Hippocampal formation (tissue), 2 donors: ENCODE measurements at places on chromosomes 5 and 9.

DNA sequence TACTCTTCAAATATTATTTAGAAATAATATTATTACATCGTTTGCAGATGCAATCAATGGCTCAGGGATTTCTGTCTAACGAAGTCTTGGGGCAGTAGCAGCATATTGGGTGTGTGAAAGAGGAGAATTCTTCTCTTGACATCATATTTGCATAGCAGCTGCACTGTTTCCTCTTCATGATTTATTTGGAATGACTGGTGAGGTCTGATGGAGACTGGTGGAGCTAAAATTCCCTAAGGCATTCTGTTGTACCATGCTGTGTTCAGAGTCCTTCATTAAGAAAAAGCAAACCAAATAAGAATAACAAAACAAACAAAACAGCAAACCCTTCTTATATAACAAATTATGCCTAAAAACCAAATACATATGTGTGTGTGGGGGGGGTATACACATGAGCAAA is 177.6 kb downstream of the DIRAS2 start:
- no peak for DNase-seq

GRCh38 chr5:78907255-78907891 is 77.7 kb downstream of the ARSB start:
- no peak for DNase-seq

GRCh38 chr5:132098621-132099020 is 25.0 kb downstream of the CSF2 start:
- DNase-seq, result no peak

DNA sequence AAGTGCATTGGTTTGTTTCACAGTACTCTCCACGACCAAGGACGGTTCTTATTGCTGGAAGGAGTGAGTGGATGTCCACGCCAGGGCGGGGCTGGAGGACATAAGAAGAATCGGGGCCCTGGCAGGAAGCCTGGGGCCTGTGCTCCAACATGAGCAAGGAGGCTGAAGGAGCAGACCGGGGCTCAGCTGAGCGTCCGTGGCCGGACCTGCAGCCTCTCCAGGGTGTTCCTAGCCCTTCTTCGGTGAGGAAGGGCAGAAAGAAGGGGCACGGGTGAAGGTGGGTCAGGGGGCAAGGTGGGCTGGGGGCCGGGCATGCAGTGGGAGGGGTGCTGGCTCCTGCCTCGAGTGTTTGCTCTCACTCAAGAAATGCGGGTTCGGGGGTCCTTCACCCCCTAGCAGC is 18.1 kb downstream of the FAM78A start:
- DNase-seq, result no peak

- no peak for DNase-seq
Measured at GRCh38 chr5:13477118-13477737, 467.3 kb downstream of the DNAH5 start.

- peak; percentile 89 for DNase-seq
Measured at GRCh38 chr5:65925601-65926275, 637 bp upstream of the ERBIN start.

- DNase-seq, result no peak
Measured at GRCh38 chr5:75588666-75589065, 22.6 kb upstream of the ANKDD1B start.

GRCh38 chr5:128572930-128573319 is 34.9 kb upstream of the FBN2 start:
- DNase-seq, result no peak

DNA sequence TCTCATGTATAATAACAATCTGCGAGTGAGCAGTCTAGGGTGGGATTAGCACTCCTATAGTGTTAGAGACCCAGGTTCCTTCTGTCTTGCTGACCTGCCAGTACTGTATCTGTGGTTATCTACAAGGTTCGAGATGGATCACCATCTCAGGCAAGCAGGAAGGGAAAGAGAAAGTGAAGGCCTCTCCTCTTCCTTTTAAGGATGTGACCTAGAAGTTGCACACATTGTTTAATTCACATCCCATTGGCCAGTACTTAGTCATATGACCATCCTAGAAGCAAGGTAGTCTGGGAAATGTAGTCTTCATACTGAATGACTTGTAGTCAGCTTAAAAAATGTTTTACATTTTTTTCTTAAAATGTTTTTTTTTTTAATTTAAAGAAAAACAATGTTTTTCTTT is 168.6 kb downstream of the CARTPT start:
- no peak for DNase-seq

DNA sequence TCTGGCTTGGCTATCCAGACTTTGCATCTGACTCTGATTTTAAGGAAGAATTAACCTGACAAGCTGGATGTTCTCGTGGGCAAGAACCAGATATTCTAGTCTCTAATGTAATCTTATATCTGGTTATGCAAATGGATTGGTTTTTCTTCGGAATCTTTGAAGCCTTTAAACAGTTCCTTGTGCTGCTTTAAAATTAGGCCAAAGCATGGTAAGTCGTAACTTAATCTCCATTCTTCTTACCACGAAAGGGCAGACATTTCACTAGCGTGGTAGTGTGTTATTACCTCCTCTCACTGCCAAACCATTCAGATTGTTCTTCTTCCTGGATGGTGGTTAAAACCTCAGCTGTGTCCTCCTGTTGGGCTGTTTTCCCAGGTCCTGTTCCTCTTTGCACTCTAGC is 34.1 kb upstream of the TTC23L start:
- no peak for DNase-seq

GRCh38 chr9:120441426-120442307 is 138.3 kb downstream of the CDK5RAP2 start:
- no peak for DNase-seq

DNA sequence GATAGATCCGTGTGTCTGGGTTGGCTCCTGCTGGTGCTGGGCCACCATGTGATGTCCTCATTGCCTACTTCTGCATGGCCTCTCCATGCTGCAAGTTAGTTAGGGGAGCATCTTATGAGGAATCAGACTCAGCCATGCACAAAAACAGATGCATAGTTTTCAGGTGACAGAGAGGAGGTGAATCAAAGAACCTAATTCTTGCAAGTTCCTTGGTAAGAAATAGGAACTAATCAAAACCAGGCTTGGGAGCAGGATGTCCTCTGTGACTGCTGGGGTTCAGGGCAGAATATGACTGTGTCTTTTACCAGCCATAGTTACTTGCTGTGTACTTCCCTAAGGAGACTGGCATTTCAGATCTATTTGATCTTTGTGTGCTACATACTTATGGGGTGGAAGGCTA is 61.6 kb downstream of the C9orf152 start:
- DNase-seq, result no peak

DNA sequence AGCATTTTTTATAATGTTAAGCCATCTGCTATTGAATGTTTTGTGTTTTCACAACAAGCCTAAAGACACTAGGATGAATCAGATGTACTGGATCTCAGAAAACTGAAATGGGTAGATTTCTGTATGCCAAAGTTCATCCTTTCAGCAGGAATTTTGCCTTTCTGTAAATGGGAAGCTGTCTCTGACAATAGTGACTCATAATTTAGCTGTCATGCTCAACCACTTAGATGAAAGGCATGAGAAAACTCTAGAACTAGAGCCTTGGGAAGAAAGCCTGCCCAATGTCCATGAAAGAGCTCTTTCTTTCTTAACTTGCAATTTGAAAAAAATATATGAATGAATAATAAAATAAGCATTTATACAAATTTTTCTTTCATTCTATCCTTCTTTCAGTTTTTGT is 616.0 kb upstream of the EDIL3 start:
- DNase-seq, result no peak

DNA sequence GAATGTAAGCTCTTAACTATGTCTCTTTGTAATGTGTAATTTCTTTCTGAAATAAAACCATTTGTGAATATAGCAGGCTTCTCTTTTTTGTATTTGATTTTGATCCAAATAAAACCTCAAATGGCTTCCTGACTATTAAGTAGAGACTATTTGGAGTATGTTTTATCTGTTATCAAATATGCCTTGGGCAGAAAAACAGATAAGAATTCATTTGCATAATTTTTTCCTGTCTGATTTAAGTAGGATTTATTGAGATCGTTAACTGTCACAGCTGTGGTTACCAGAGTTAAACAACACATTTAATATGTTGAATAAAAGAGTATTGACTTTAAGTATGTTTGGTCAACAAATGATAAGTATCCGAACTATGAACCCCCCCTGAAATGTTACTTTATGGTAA is 104.9 kb downstream of the MELK start:
- no peak for DNase-seq

GRCh38 chr5:55541056-55541635 is 6.4 kb upstream of the PLPP1 start:
- DNase-seq, result no peak

GRCh38 chr9:113609562-113610318 is 146.2 kb downstream of the RGS3 start:
- no peak for DNase-seq

DNA sequence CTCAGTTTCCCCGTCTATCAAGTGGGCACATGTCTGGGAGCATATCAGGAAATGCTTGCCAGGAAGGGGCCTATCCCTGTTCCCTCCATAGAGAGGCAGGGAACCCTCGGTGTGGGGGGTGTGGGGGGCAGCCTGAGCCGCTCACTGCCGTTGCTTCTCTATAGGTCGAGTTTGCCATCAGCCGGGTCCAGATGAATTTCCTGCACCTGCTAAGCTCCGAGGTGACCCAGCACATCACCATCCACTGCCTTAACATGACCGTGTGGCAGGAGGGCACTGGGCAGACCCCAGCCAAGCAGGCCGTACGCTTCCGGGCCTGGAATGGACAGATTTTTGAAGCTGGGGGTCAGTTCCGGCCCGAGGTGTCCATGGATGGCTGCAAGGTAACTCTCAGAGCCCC is 13.8 kb upstream of the ORM1 start:
- no peak for DNase-seq

DNA sequence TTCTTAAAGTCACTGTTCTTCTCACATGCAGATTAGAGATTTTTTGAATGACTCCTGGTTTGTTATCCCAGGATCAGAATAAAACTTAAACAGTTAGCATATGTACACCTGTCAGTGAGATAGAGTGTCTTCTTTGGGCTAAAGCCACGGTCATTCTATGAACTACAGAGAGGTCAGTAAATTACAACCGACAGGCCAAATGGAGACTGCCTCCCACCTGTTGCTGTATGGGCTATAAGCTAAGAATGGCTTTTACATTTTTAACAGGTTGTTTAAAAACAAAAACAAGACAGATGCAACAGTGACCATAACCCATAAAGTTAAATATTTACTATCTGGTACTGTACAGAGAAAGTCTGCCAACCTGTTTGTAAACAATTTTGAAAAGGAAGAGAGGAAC is 125.7 kb downstream of the ELAVL2 start:
- no peak for DNase-seq

GRCh38 chr5:67163863-67164595 is 32.6 kb downstream of the CD180 start:
- no peak for DNase-seq

DNA sequence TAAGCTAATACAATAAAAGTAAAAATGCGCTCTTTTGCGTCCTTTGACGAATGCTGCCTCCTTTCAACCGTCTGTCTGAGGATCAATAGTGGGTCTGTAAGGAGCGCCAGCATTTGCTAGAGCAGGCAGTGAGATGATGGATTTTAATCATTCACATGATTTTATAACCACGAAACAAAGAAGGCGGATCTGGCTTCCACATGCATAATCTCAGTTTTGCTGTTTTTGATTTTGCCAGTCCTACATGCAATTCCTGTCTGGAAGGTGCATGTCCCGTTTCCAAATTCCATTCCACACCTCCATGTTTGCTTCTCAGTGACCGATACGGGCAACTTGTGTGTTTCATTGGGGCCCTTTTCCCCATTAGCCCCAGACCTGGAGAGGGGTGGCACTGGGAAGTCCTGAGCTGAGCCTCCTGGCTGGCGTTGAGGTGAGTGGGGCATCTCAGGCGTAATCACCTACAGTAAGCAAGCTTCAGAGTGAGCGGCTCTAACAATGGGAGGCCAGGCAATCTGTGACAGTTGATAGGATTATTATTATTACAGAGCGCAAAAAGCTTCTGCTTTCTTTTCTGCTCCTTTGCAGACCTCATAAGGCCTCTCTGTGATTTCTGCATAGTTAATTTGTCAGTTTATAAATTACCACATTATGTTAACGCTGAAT is 405.4 kb downstream of the ZSWIM6 start:
- no peak for DNase-seq

- DNase-seq, result no peak
Measured at GRCh38 chr5:121719255-121719654, 132.4 kb upstream of the FTMT start.

DNA sequence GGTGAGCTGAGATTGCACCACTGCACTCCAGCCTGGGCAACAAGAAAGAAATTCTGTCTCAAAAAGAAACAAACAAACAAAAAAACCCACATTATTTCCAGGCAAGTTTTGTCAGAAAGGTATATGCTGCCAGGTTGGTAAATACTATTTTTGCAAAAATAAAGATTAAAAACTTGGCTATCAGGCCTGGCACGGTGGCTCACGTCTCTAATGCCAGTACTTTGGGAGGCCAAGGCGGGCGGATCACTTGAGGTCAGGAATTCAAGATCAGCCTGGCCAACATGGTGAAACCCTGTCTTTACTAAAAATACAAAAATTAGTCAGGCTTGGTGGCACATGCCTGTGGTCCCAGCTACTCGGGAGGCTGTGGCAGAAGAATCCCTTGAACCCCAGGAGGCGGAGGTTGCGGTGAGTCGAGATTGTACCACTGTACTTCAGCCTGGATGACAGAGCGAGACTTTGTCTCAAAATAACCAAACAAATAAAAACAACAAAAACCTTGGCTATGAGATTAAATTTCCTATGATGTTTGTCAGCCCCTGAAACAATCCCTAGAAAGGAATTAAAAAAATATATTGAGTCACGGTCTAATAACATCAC is 22.7 kb downstream of the AGXT2 start:
- no peak for DNase-seq

DNA sequence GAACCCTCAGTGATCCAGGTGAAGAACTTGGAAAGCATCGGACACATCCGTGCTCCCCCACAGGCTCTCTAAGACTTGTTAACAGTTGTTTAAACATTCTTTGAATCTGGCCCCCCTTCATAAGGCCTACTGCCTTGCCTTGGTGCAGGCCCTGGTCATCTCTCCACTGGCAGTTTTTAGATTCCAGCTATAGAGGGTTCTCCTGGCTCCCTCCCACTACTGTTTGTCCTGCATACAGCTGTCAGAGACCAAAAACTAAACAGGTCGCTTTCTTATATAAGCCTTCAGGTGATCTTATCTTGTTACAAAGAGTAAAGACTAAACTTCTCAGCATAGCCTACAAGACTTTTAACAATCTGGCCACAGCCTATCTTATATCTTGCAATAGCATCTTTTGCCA is 32.3 kb downstream of the NRG2 start:
- no peak for DNase-seq

DNA sequence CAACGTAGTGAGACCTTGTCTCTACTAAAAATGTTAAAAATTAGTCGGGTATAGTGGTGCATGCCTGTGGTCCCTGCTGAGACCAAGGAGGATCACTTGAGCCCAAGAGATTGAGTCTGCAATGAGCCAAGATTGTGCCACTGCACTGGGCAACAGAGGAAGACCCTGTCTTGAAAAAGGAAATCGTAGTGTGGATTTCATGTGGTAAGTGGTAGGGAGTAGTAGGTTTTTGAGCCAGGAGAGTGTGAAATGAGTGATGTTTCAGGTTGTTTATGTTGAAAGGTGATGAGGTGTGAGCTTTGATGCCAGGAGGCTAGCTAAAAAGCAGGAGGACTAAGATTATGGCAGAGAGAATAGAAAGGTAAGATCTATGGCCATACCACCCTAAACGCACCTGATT is 5.9 kb downstream of the MATR3 start:
- DNase-seq, result no peak
